ENCODE measurements at places on chromosomes 7 and 10.
A peak's percentile ranks its signal among the peaks of the same experiment; 100 is the strongest.

DNA sequence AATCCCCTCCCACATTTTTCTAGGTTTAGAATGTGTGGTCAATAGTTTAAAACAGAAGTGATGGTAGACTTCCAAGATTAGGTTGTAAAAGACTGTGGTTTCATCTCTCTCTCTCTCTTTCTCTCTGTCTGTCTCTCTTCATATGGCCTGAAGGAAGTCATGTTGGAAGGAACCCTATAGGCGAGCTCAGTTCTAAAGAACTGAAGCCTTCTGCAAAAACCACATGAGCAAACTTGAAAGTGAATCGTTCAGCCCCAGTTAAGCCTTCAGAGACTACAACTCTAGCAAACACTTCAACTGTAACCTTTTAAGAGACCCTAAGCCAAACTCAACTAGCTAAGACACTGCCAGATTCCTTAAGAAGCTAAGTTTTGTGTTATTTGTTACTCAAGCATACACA, 707.5 kb upstream of the LRRTM3 start:
- no peak for DNase-seq

GRCh38 chr10:50992356-50992901, 81.9 kb upstream of the PRKG1 start:
- no peak for DNase-seq

GRCh38 chr7:81003326-81003725, 84.5 kb upstream of the SEMA3C start:
- DNase-seq: no peak

DNA sequence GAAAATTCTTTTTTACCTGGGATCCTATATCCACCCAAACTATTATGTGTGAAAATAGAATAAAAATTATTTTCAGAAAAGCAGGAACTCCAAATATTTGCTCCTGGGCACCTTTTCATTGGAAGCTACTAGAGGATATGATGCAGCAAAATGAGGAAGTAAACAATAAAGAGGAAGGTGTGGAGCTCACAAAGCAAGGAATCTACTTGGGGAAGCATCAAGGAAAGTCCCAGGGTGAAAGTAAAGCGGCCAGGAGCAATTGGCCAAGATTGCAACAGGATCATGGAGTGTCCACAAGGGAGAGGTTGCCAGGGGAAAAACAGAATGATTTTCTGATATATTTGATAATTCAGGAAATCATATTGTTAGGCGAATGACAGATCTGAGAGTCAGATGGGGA, 80.8 kb downstream of the CARD11 start:
- DNase-seq: no peak

- no peak for DNase-seq
These were observed 7.5 kb downstream of the MNX1 start for GRCh38 chr7:157002819-157003421.

DNA sequence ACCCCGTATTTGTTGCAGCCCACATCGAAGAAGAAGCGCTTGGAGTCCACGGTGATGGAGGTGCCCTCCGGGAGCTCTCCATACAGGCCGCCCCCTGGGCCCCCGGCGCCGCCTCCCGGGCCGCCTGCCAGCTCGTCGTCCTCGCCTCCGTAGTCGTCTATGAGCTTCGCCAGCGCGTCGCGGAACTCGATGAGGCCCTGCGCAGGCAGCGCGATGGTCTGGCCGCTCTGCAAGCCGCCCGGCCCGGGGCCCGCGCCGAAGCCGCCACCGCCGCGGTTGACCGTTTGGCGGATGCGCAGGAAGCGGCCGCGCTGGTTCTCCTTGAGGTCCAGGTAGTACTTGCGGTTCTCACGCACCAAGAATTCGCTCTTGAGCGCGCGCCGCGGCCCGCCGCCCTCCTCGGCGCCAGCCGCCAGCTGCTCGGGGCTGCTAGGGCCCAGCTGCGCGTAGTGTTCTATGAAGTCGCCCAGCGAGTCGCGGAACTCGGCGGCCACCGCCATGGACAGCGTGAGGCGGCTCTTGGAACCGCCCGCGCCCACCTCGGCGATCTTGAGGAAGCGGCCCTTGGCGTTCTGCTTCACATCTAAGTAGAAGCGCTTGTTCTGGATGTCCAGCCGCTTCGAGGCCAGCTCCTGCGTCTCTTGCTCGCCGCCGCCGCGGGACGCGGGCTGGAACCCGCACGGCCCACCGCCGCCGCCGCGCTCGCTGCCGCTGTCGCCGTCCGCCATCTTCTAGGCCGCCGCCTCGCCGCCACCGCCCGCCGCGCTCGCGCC, 523 bp downstream of the PURB start:
- no peak for DNase-seq

GRCh38 chr10:116891208-116891607, 41.9 kb downstream of the ENO4 start:
- DNase-seq: peak; percentile 17

DNA sequence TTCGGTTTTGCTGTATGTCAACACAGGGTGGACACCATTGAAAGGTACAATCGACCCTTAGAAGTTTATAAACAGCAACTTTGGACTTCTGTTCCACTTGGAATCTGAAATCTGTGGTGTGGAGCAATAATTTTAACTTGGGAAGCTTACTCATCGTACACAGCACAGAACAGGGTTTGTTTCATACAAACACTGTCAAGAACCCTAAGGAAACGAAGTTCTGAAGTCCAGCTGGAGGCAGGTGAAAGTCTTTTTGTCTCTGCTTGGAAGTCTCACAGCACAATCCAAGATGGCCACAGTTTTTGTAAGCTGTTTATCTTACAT, 31.5 kb downstream of the NMT2 start:
- DNase-seq: no peak

DNA sequence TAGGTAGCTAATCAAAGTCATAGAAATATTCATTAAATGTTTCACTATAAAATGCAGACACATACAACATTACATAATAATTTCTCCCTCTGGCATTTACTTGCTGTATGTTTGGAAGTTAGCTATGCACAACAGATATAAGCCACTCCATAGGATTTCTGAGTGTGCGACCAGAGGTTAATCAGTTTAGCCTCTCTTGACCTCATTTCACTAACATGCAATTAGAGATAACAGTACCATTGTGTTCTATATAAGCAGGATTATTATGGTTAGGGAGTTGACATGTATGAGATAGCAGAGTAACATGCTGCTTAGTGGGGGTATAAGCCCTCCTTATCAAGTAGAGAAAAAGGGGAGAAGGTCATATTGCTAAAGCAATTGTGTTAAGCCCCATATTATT, 26.4 kb downstream of the GLUD1 start:
- DNase-seq: no peak

- DNase-seq: no peak
These were observed 123.9 kb upstream of the TCF7L2 start for GRCh38 chr10:112826018-112826697.

DNA sequence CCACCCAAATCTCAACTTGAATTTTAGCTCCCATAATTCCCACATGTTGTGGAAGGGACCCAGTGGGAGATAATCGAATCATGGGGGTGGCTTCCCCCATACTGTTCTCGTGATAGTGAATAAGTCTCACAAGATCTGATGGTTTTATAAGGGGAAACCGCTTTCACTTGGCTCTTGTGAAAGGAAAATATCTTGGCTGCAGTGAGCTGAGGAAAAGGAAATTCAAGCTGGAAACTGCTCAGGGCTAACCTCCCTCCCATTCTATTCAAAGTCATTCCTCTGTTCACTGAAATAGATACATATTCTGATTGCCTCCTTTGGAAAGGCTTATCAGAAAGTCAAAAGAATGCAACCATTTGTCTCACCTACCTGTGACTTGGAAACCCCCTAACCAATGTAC, 15.8 kb downstream of the CYCS start:
- no peak for DNase-seq

DNA sequence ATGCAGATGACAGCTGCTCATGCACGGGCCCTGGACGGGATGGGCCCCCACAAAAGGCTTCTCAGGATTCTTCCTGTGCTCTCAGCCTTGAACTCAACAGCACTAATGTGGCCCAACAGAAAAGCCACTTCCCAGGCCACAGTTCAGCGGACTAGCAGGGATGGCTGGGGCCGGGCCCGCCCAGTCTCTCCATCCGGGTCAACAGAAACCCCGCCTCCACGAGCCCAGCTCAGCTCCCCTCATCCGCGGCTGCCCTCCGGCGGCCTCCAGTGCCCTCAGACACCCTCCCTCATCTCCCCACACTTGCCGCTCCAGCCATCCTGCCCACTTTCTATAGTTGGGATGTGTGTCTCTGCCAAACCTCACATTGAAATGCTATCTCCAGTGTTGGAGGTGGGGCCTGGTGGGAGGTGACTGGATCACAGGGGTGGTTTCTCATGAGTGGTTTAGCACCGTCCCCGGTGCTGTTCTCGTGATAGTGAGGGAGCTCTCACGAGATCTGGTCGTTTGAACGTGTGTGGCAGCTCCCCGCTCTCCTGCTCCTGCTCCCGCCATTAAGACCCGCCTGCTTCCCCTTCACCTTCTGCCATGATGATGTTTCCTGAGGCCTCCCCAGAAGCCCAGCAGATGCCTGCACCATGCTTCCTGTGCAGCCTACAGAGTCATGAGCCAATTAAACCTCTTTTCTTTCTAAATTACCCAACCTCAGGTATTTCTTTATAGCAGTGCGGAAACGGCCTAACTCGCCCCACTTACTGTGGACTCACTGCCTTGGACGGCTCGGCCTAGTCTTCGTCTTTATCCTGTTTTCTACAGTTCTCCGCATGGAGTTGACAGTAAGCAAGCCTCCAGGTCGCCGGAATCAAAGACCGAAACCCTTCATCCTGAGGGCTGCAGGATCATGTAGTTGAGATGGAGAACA, 169.9 kb upstream of the RNF32 start:
- DNase-seq: no peak

DNA sequence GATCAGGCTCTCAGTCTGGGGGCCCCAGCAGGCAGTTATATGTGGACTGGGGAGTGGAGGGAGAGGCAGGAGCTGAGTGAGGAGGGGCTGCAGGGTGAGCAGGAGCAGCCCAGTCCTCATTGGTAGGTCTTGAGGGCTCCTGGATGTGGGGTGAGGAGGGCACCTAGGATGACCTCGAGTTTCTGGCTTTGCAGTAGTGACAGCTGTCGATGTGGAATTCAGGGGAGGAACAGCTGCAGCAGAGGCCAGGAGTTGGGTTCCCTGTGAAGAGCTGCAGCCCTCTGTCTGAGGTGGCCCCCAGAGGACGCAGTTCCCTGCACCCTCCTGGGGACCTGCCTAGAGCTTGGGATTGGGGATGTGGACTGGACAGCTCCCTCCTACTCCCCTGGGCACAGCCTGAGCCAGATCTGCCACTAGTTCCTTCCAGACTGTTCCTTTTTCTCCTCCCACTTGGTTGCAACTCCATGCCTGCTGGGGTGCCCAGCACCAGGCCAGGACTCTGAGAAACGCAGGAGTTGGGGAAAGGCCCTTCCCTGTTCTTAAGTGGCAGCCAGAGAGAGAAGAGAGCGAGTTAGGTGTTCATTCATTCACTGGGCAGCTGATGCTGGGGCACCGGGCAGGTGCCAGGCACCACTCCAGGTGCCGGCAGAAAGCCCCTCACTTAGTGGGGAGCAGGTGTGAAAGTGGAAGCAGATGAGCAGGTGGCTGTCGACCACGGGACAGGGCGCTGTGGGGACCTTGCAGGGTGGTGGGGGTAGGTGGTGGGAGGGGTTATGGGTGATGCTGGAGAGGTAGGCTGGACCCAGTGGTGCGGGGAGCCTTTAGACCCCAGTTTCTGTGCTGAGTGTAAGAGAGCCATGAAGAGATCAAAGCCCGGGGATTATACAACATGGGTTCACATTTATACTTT, 57.9 kb downstream of the PRF1 start:
- DNase-seq: no peak

DNA sequence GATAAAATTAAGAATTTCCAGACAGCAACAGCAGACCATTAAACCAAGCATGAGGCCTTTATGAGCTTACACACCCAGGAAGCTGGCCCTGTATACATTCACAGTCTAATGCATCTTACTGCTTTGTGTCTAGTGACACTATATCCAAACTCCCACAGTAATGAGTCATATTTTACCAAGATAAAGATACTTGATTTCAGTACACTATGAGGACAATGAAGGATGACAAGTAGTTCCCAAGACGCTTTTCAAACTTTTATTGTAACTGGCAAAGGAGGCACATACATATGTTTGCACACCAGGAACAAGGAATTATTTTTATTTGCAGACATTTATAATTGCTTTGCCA, 148.0 kb downstream of the TSPAN12 start:
- no peak for DNase-seq

DNA sequence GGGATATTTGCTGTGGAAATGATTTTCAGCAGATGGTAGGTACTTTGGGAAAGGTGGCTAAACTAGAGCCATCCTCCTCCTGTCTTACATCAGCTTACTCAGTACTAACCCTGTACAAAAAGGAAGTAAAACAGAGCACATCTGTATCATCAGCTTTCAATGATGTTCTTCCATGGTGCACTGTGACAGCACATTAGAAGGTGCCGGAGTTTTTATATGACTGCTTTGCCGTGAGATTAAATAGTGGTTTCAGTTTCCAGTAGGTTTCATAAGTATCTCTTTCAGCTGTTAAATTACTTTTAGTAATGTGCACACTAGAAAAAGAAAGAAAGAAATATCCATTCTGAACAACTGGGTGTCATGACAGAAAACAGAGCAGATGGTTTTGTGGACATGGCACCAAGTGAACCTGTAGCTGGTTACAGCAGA, 86.5 kb downstream of the ARID5B start:
- DNase-seq: no peak

DNA sequence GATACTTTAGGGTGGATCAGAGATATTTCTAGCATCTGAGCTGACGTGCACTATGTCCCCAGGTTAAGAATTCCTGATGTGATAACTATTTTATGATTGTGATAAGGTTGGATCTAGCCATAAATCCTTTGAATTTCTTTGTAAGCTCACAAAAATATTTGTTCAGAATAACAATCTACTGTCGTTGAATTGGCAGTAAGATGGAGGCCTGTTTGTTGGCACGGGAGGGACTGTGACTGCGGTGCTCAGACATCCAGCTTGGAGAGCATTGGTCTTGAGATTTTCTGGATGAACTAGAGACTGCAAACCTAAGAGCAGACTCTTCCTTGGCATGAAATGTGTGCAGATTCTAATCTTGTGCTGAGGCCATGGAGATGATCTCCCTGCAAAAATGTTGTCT, 131.1 kb downstream of the LRRC4 start:
- no peak for DNase-seq

DNA sequence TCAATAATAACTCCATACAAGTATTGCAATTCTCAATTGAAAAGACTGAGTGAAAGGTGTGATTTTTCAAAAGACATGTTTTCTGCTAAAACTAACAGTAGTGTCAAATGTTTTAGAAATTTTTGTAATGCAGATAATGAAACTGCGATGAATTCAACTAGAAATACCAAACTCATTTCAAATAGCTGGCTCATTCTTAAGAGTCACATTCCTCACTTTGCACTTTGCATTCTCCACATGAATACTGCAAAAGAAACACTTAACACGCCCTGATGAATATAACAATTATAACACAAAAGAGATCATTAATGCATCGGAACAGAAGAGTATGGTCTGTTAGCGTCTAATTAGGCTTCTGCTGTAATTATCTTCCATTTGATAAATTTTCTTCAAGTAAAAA, 15.5 kb upstream of the TSPAN12 start:
- DNase-seq: no peak
